HEK293T (cell line): ENCODE measurements at places on chromosomes 13 and 19.

DNA sequence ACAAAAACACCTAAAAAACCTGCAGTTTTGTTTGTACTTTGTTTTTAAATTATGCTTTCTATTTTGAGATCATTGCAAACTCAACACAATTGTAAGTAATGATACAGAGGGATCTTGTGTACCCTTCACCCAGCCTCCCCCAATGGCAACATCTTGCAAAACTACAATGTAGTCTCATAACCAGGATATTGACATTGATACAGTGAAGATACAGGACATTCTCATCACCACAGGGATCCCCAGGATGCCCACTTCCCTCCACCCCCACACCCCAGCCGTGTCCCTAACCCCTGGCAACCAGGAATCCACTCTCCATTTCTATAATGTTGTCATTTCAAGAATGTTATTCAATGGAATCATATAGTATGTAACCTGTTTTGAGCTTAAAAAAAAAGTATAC lies 10.3 kb upstream of the C5AR2 start:
- DNase-seq, result no peak

DNA sequence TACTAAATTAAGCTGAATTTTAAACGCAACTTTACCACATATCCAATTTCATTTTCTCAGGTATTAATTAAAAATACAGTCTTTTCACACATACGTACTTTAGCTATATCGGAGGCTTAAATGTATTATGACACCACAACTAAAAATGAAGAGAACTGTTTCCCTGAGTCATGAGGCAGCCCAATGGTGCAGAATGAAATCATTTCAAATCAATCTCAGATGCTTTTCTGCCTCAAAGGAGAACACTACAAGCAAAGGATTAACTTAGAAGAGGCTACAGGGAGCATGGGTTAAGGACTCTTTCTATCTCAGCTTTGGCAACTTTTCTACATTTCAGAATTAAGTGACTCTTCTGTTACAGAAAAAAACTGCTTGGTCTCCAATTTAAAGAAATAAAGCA lies 516.3 kb upstream of the HTR2A start:
- DNase-seq, result no peak

- DNase-seq, result no peak
Measured at GRCh38 chr13:21738630-21739029, 67.8 kb downstream of the FGF9 start.

GRCh38 chr19:49860336-49861102 lies 6.9 kb downstream of the PNKP start:
- DNase-seq, result no peak

- no peak for DNase-seq
Measured at GRCh38 chr19:16797876-16798275, 31.3 kb upstream of the SIN3B start.

GRCh38 chr19:46018729-46019251 lies 4.1 kb downstream of the PGLYRP1 start:
- no peak for DNase-seq

DNA sequence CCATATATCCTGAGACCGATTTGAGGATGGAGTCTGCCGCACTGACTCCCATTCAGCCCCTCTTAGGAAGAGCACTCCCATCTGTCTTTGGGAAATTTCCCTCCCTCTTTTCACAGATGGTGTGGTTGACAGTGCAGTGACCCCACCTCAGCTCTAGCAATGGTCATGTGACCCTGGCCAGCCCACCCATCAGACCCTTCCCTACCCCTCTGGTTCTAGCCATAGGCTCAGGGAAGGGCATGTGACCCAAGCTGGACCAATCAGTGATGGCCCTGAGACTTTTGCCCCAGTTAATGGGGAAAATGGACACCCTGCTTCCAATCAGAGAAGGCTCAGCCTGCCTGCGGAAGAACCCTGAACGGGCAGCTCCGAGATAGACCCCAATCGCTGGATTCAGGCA lies 26.3 kb downstream of the IL12RB1 start:
- DNase-seq, result no peak

DNA sequence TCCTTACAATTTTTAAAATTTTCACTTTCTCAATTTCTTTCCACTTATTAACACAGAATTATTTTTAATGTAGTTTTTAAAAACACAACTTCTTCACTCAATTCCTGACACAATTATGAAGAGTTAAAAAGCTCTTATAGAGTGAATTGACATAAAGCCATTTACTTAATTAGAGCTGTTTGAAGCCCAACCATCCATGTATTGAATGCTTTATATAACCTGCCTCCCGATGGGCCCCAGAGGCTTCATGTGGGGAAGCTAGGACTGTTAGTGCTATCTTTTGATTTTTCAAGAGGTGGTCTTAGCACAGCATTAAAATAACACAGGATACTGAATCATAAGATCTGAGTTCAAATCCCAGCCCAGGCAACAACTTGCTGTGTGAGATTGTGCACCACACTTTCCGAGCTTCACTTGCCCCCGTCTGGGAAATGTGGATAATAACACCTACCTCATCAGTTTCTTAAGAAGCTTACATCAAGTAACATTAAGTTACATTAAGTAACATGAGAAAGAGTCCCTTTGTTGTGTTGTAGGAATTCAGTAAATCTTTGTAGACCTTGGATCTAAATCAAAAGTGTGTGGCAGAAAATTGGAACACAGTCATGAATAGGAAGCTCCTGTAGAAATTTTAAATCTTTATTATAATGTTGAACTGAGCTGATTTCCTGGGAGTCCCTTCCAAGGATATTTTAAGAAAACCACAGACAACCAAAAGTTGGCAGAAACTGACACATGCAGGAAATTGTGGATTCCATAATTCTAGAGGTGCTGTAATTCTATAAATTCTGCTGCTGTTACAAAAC lies 5.5 kb upstream of the ENOX1 start:
- DNase-seq, result no peak

DNA sequence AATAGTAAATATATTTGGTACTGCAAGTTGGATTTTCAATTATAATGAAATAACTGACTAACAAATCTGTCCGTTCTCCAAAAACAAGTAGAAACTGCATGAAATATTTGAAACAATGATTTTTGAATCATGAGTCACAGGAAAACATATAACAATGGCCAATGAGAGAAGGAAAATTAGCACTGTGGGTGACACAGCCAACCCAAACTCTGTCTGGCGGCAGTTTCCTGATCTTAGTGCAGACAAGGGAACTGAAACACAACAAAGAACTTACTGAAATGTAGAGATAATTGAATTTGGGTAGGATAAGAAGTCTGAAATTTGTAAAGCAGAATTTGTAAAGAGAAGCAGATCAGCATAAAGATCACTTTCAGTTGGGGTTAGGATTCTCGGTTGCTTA lies 2743.3 kb upstream of the PCDH20 start:
- DNase-seq, result no peak

DNA sequence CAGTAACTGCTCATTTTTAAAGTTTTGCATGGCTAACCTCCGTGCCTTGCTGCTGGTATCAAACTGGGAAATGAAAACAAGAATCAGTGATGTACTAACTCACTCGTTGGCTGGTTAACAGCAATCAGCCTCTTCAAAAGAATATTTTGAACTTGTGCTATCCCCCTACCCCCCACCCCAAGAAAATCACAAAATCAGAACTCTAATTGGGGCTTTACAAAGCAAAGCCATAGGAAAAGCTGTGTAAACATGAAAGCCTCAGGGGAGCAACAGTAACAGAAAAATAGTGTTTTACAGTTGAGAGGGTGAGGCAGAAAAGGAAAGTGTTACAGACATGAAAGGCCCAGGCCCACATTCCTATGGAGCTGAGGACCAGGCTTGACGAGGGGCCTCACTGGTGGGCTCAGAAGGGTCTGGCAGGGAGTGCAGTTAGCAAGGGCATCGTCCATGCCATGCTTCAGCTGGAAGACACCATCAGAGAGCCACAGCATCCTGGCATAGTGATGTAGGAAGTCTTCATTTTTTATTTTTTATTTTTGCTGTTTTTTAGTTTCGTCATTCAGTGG lies 217.6 kb downstream of the PCCA start:
- DNase-seq, result no peak

DNA sequence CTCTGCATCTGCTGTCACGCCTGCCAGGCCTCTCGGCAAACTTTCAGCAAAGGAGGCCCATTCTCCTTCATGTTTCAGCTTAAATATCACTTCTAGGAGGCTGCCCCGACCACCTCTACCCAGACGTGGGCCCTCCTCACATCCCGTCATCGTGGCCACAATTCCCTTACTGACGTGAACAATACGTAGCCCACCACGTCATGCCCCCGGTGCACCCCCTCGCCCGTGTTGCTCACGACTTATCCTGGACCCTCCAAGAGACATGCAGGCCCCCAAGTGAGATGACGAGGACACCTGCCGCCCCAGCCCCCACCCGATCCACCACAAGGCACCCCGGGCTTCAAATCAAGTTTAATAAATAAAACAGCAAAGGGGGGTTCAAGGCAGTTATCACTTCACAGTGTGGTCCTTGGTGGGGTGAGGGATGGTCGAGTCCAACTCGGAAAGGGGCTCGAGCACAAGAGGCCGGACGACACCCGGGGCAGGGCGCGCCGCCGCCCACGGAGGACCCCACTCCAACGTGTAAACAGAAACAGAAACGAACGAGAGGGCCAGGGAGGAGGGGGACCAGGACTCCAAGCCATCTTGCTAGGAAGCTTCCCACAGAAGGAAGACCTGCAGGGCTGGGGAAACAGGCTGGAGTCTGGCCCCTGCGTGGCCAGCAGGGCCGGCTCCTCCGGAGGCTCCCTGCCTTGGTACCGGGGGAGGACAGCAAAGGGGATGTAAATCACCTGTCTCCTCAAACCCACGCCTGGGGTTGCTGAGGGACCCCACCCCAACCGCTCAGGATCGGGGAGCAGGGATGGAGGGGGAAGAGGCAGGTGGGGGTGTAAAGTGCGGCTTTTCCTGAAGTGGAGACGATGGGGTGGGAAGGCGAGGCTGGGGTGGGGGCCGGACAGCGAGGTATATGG lies 14.3 kb upstream of the PLPP2 start:
- no peak for DNase-seq

- DNase-seq, result no peak
Measured at GRCh38 chr13:35518337-35518946, 42.0 kb upstream of the MAB21L1 start.

DNA sequence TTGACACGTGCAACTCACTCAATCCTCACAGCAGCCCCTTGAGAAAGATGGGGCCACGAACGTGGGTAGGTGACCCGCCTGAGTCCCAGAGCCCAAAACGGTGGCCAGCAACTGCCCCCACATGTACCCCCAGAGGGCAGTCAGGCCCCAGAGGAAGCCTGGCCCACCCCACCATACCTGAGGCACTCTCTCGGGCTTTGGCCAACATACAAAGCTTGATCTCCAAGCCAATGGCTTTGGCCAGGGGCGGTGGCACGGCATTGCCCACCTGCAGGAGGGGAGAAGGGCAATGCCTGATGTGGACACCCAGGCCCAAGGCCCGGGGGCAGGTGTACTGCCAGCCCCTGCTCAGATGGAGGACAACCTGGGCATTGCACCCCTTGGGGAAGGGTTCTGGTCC lies 14.3 kb upstream of the EIF3G start:
- no peak for DNase-seq

DNA sequence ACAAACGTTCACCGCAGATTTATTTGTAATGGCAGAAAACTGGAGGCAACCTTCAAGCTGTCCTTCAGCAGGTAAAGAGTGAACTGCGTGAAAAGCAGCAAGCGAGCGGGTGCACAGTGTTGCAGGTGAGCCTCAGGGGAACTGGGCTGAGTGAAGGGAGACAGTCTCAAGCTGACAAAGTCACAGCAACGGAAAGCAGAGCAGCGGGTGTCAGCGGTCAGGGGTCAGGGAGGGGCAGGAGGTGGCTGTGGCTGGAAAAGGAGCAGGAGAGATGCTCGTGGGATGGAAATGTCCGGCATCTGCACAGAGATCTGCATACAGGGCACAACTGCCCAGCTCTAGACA lies 8.5 kb upstream of the RASA3 start:
- DNase-seq, result no peak

DNA sequence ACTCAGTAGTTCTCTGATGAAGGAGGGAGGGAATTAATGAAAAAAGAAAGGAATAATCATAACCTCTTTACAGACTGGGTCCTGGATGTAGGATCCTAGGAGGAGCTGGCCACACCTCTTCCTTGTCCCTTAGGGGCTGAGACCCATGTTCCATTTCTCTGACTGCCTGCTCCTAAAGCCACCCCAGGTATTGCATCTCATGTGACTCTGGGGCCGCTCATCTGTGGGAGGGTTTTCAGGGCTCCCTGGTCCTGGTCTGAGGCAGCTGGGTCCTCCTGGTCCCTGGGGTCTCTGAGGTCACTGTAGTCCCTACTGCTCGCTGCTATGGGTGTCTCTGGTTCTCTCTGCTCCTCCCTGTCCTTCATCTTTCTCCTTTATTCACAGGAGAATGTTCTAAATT lies 2.9 kb downstream of the CEACAM21 start:
- no peak for DNase-seq

GRCh38 chr13:49977992-49978391 lies 18.9 kb upstream of the TRIM13 start:
- no peak for DNase-seq
